ENCODE measurements at places on chromosomes 11 and 22.

GRCh38 chr22:49540913-49541692 lies 286.6 kb downstream of the BRD1 start:
- no peak for DNase-seq

DNA sequence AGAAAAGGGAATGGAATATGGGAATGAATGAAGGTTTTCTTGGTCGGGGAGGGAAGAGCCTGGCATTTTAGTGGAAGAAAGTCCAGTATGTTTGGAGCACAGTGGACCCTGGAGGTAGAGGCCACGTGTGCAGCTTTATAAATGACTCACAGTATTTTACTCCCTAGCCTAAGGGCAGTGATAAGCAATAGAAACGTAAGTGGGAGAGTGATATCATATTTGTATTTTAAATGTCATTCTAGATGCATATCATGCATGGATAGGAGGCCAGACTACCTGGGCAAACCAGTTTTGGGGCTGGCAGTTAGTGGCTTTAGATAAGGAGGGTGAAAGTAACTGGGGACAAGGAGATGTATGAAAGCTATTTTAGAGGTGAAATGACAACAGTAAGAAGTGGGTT lies 174.1 kb downstream of the ARHGAP42 start:
- DNase-seq: no peak

GRCh38 chr11:95359756-95360155 lies 128.8 kb upstream of the SESN3 start:
- no peak for DNase-seq

DNA sequence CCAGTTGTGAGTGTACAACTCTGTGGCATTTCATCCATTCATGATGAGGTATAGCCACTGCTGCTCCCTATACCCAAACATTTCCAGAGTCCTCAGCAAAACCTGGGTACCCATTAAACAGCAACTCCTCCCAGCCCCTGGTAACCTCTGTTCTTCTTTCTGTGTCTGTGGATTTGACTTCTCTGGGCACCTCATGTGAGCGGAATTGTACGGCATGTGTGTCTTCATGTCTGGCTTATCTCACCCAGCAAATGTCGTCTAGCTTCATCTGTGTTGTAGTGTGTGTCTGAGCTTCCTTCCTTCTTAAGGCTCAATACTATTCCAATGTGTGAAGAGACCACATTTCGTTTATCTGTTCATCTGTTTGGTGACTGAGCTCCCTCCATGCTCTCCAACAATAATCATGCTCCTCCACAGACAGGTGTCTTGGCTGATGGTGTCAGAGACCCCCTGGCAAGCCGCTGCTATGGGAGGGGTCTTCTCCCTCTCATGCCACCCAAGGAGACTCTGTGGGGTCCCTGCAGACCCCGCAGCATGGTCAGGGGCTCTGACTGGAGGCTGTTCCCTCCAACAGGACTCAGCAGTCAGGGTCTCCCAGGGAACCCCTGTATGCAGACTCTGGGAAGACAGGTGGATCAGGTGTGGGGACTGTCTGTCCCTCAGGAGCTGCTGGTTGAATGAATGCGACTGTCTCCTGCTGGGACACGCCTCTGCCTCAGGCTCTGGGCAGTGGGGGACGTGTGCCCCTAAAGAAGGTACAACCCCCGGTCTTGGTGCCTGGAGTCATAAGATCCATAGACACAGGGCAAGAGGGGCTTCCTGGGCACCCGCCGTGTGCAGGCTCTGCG lies 52.7 kb downstream of the SMIM38 start:
- no peak for DNase-seq

DNA sequence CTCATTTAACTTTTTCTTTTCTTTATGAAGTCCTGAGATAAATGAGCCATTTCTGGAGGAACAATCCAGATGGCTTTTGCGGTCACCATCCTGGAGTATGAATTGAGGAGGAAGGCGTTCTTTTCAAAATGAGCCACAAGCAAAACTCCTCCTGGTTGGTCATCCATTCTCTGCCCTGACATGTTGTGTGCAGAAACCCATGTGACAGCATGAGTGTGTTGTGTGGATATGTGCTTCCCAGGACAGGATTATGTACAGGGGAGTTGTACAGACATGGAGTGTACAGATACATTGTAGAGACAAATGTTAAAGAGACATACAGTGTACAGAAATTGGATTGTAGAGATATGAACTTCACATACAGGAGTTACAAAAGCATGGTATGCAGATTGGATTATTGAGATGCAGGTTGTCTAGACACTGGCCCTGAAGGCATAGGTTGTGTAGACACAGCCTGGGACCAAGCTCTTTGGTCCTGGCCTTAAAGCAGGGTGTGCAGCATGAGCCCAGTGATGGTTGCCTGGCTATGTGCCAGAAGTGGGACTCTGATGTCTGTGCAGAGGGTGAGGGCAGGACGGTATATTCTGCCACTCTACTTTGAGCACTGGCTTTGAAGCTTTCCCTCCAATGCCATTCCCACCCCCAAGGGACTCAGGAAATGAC lies 178.5 kb upstream of the ZBED5 start:
- DNase-seq: no peak

- no peak for DNase-seq
These were observed 2.9 kb downstream of the NF2 start for GRCh38 chr22:29606320-29606719.

Measured in naive thymus-derived CD8-positive, alpha-beta T cell (primary cell).